ENCODE measurements at places on chromosomes 1 and 21.
A peak's percentile ranks its signal among the peaks of the same experiment; 100 is the strongest.

DNA sequence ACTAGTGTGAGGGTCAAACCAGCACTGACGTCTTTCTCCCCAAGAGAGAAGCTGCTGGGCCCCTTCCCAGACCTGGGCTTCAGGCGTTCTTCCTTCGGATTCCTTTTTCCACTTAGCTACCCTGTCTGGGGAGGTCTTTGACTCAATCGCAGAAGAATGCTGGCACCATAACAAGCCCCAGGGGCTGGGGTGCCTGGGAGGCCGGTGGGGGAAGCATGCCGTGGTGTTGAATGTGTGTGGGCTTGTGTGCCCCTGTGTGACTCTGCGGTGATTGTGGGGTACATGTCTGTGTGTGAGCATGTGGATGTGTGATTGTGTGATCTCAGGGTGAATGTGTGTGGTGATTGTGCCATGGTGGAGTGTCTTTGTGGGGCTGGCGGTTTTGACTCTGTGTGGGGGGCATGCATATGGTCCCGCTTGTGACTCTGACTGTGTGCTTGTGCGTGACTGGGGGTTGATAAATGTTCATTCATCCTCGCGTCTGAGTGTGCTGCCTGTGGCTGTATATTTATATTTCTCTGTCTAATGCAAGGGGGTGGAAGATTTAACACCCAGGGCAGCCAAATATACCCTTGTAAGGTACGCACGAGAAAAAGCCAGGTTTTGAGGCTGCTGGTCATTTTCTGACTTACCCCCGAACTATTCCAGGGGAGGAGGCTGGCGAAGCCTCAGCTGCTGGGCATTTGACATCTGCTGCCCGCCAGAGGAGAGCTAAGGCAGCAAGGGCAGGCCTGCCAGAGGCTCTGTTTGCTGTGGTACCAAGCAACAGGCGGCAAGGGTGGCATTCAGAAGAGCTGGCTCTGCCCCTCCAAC is 1.1 kb upstream of the SYNC start:
- peak; percentile 99 for DNase-seq

DNA sequence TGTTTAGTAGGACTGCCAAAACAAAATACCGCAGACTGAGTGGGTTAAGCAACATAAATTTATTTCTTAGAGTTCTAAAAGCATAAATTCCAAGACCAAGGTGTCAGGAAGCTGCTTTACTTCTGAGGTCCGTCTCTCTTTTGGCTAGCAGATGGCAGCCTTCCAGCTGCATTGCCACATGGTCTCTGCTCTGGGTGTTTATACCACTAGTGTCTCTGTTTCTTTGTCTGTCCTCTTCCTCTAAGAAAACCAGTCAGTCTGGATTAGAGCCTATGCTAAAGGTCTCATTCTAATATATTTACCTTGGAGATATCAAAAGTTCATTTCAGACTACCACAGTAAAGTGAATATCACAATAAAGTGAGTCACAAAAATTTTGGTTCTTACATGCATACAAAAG is 519.8 kb downstream of the COL11A1 start:
- no peak for DNase-seq

DNA sequence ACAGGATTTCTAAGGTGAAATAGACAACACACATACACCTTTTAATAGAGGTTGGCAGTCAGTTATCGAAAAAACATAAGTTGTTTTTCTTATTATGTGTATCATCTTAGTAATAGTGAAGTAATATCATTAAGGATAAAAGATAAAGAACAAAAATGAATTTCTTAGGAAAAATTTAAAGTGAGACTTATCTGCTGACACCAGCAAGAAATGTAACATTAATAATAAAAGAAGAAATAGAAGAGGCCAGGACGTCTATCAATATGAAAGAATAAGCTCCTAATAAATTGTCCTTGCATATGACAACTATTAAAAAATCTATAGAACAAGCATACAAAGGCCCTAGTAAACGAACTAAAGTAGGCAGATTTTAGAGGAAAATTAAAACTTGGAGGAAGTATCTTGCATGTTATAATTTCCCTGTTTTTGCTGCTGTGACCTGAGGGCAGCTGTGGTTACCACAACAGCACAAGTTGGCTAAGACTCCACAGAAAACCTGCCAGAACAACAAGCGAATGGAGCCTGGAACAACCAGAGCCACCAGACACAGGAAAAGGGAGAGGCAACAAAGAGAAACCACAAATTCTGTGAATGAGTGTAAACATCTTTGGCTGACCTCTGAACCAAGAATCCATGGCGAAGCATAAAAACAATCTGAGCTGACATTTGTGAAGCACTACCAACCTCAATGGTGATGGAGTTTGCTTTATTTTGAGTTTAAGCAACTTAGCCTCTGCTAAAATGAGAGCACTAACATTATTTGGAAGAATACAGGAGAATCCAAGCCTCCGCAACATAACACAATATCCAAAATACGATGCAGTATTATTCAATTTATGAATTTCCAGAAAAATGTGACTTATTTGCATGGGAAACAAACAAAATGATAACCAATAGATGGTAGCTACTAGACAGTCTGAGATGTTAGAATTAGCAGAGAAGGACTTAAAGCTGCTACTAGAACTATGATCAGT is 207.5 kb downstream of the KCNT2 start:
- peak; percentile 97 for DNase-seq

- no peak for DNase-seq
Measured at GRCh38 chr1:19941206-19941568, 17.8 kb upstream of the PLA2G2E start.

GRCh38 chr1:39789571-39790110 is 976 bp upstream of the BMP8B start:
- DNase-seq, result no peak

- no peak for DNase-seq
Measured at GRCh38 chr1:20729990-20730689, 2.4 kb downstream of the SH2D5 start.

GRCh38 chr1:173914366-173914871 is 2.7 kb downstream of the SERPINC1 start:
- no peak for DNase-seq

Measured in astrocyte of the cerebellum (primary cell).